WTC11 (cell line): ENCODE measurements at places on chromosomes 16 and 17.
A peak's percentile ranks its signal among the peaks of the same experiment; 100 is the strongest.

GRCh38 chr16:10200637-10201586 is 18.7 kb upstream of the GRIN2A start:
- DNase-seq, result no peak

GRCh38 chr17:79919164-79919585 is 79.9 kb upstream of the CBX4 start:
- no peak for DNase-seq

- no peak for DNase-seq
These were observed 608 bp upstream of the TRIM37 start for GRCh38 chr17:59107306-59107670.

DNA sequence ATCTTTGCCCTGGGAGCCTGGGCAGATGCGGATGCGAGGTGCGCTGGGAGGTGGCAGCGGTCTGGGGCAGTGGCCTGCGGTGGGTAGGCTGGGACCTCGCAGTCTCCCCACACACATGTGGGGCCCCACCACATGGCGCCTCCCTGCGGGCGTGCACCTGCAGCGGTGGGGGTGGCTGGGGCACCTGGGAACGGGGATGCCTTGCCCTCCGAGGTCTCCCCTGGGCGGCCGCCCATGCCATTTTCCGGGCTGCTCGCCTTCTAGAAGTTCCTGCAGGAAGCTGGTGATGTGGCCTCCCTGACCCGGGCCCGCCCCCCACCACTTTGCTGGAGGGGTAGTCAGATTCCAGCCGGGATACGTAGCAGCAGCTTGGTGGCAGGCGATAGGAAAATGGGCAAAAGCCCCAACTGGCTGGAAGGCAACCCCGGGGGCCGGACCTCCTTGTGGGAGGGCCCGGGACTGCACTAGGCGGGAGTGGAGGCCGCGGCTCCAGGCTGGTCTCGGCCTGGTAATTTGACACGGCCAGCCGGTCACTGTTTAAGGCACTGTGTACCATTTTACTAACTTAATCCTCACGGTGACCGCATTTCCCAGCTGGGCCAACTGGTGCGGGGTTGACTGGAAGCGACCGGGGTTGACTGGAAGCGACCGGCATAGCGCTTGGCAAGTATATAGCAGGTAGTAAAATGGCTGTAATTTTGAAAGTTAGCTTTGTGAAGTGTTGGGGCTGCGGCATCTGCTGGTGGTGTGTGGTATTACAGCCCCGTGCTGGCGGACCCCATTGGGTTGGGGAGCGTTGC is 38.5 kb downstream of the IGF2BP1 start:
- peak; percentile 88 for DNase-seq

GRCh38 chr17:66776999-66777688 is 57.8 kb upstream of the CACNG5 start:
- DNase-seq, result no peak

- no peak for DNase-seq
These were observed 1.1 kb upstream of the NTN1 start for GRCh38 chr17:9020096-9020823.

- peak; percentile 83 for DNase-seq
These were observed 390 bp downstream of the SEZ6L2 start for GRCh38 chr16:29898804-29899515.

DNA sequence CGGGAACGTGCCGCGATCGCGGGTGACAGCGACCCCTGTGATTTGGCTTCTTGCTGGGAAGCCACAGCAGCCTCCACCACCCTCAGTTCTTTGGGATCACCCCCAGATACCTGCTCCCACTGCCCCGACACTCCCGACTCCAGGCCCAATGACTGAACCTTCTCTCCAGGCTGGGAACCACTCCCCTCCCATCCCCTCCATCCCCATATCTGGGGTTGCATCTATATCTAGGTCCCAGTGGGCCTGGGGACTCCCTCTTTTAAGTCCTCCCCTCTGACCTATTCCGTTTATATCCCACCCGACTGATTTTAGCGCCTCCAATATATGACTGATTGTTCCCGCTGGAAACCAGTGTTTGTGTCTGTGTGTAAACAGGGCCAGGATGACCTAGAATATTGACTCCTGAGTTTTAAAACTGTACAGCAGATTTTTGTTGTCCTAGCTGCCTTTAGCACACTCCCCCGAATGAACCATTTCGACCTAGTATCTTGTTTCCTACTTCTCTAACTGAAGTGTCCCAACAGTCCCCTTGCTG is 667 bp downstream of the PSMD3 start:
- no peak for DNase-seq

DNA sequence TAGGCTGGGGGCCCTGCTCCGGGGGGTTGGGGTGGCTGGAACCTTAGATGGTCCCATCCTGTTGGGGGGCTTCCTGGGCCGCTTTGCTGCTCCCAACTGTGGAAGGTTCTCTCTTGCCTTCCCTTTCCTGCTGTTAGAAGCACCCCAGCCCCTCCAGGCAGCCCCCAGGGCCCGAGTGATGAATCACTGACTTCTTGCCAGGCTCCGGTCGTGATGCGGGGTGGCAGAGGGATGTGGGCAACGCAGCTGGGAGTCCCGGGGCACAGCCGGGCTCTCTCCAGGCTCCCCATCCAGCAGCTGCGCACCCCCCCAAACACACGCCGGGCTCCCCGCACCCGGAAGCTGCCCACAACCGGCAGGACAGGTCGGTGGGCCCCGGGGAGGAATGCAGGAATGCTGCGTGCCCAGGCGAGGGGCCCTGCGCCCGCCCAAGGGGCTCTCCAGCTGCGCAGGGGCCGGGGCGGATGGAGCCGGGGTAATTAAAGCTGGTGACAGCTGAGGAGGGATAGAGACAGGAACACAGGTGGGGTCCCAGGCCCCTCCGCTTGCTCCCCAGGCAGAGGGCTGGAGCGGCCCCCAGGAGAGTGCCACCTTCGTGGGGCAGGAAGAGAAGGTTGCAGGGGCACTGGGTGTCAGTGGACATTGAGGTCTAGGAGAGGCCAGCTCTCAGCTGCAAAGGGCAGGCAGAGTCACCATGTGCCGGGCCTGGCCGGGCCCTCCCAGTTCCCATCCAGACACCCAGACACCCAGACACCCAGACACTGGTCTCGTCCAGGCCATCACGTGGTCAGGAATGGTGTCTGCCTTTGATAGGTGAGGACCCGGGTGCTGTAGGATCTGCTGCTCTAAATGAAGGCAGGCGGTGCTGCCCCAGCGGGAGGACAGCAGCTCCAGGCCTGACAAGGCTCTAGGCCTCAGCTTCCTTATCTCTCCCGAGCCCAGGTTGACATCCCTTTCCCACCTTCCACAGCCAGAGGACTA is 15.0 kb upstream of the SLC38A10 start:
- DNase-seq, result no peak

GRCh38 chr16:57688487-57688986 is 6.1 kb upstream of the DRC7 start:
- DNase-seq, result no peak

DNA sequence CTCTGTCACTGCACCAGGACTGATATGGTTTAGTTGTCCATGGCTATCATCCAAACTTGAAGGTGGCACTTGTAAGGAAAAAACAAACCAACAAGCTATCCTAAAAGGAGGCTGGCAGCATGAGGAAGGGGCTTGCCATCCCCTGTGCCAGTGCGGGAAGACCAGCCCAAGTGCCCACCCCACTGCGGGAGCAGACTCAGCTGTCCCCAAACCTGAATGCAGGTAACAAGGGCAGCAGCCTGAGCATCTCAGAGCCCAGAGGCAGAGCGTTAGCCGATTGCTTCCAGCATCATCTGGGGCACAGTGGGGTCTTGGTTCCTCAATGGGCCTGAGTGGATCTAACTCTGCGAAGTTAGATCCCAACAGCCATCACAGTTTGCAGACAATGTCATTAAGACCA is 29.2 kb upstream of the C16orf78 start:
- no peak for DNase-seq

GRCh38 chr17:11406716-11407115 is 165.7 kb downstream of the SHISA6 start:
- DNase-seq, result no peak

DNA sequence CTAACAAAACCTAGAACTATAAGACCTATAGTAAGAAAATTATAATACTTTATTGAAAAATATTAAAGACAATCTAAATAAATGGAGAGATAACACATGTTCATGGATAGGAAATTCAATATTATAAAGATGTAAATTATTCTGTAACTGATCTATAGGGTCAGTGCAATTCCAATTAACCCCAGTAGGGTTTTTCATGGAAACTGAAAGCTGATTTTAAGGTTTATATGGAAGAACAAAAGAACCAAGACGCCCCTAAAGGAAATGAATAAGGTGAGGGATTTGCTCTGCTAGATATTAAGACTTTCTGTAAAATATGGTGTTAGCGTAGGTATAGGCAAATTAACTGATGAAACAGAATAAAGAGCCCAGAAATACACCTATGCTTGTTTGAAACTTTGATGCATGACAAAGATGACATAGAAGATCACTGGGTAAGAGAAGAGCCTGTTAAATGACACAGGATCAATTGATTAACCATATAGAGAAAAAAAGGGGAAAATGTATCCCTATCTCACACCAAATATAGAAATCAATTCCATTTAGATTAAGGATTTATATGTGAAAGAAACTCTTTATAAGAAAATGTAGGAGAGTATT is 3.0 kb downstream of the ICAM2 start:
- no peak for DNase-seq

GRCh38 chr16:2675021-2675420 is 7.3 kb upstream of the KCTD5 start:
- DNase-seq, result no peak

GRCh38 chr16:57479205-57479975 is 6.9 kb downstream of the DOK4 start:
- peak; percentile 75 for DNase-seq

DNA sequence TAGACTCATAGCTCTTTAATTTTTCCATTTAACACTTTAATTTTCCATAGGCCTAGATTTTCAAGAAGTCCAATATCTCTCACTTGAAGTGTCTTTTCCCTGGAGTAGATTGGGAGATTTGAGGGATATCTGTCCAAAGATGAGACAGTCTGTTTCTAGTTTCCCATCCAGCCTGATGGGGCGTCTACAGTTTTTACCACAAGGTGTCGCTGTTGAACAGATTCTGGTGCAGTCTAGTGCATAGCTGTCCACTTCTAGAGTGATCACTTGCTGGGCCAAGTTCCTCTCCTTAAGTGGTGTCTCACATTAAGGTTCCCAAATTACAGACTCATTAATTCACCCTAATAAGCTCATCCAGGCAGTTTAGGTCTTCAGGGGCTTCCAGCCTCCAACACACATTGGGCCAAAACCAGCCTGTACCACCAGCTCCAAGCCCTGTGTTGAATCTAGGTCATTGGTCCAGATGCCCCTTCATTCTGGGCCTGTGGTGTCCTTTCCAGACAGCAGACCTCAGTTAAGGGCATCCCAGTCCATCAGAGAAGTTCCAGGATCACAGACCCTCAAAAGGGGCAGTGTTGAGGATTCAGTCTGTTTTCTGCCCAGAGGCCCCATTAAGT is 9.4 kb downstream of the SNX20 start:
- peak; percentile 59 for DNase-seq

DNA sequence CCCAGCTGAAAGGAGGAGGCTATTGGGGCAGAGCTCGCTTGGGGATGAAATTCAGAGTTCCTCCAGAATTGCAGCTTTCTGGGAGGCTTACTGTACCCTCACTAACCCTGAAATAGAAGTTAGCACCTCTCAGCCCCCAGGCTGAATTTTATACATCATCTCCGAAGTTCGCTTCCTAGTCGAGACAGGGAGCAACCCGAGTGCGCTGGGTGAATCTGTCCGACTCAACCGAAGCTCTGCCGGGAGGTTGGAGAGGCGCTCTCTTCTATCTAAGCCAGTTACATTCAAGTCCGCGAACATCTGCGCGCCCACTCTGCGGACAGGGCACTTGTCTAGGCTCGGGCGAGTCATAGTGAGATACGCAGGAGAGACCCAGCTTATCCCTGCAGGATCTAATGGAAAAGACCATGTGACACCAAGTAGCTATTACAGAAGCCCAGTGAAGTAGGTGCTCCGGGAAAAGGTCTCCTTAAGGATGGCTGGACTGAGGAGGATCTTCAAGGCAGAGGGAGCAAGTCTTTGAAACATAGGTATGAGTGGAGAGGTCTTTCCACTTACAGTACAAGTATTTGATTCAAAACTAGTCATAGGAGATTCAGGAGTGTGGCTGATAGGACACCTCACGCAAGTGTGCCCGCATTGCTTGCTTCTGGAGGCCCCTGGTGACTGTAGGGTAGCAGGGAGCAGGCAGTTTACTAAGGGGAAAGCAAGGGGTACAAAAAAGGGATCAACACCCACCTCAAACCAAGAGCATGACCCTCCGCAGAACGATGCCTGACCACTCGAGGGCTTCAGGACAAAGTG is 646 bp upstream of the HES7 start:
- DNase-seq, result no peak

DNA sequence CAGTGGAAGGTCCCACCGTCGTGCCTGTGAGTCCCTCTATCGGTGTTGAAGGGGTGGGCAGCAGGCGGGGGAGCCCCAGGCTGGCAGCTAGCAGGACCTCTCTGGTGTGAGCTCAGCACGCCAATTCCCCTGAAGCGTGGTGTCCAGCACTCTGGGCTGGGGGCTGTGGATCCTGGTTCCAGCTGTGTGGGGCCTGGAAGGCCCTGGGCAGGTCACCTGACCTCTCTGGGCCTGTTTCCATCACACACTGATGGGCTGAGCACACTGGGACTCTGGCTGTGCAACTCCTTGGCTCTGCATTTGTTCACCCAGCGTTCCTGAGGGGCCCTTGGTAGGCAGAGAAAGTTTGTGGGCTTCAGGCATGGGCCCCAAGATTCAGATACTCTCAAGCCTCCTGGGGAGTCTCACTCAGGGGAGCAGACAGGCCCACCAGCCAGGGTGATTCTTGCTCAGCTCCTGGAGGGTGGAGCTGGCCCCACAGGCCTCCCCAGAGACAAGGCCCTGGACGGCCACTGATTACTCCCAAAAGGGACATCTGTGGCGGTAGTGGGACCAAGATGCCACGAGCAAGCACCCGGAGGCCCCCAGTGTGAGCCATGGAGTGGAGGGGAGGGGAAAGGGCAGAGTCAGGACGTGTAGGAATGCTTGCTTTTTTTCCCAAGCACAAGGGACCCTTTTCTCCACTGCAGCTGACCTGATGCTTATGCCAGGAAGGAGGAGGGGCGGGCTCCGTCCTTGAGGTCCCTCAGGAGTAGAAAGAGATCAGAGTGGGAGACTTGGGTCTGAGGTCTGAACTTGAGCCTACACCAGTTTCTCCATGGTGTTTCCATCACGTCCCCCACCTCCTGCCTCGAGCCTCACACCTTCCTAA is 8.5 kb downstream of the SCGB1C2 start:
- DNase-seq, result no peak

- DNase-seq, result no peak
These were observed 24.2 kb upstream of the IL17C start for GRCh38 chr16:88613911-88614817.

GRCh38 chr17:7215652-7216180 is 3.9 kb downstream of the DLG4 start:
- DNase-seq, result no peak
